ENCODE measurements at places on chromosomes 2 and 18.
A peak's percentile ranks its signal among the peaks of the same experiment; 100 is the strongest.

GRCh38 chr2:239245872-239246721 is 154.7 kb downstream of the HDAC4 start:
- no peak for DNase-seq

- DNase-seq = peak; percentile 97
Observed at GRCh38 chr2:10447895-10448575, at the start of gene ODC1. ODC1 (minus strand) TSS chr2:10448327; CDS start chr2:10445032, 3,295 bp downstream.

GRCh38 chr2:127067620-127068350 is 39.2 kb downstream of the BIN1 start:
- DNase-seq = peak; percentile 77

- peak; percentile 18 for DNase-seq
Observed at GRCh38 chr2:148674063-148675020, 29.8 kb downstream of the EPC2 start.

DNA sequence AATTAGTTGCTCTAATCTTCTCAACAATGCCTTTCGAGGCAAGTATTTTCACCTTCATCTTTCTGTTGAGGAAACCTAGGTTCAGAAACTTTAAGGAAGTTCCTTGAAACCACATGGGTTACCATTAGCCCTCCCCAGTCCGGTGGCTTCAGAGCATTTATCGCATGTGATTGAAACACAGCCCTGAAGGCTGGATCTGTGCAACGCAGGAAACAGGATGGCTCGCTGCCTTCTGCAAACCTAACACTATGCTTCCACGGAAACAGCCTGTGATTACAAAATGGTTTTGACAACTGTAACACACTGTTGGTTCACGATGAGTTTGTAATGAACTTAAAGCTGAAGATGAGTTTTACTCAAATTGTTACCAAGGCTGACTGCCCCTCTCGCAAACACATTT is 68.5 kb downstream of the EPB41L3 start:
- DNase-seq = peak; percentile 89

- no peak for DNase-seq
Observed at GRCh38 chr2:121338281-121338680, 53.3 kb upstream of the TFCP2L1 start.

DNA sequence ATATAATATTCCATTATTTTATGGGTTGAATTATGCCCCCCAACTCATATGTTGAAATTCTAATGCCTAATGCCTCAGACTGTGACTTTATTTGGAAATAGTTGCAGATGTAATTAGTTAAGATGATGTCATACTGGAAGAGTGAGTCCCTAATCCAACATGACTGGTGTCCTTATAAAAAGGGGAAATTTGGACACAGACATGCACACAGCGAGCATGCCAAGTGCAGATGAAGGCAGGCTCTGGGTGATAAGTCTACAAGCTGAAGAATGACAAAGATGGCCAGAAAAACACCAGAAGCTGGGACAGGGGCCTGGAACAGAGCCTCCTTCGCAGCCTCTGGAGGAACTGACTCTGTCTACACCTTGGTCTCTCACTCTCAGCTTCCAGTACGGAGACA is 10.0 kb upstream of the ASAP2 start:
- DNase-seq = no peak

GRCh38 chr2:234447189-234447588 is 49.7 kb downstream of the ARL4C start:
- DNase-seq = no peak

DNA sequence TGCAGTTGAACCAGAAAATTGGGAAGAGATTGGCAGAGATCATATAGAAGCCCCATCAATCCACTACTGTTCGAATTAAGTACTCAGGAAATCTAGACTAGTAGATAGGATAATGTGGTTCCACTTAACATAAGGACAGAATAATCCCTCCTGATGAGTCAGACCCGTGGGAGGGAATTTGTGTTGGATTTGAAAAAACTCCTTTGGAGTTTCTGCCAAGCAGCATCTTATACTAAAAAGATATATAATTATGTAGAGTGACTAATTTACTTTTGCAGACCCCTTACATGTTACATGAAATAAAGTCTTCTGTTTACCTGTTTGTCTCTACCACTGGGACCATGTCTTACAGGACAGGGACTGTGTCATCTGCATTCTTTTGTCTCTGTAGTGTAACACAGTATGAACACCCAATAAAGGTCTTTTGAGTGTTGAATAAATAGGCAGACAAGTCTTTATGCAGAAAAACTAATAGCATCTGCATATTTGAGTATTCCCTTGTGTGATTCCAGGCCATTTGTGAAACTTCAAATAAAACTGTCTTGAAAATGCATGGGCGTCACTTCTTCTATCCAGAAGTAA is 122.6 kb upstream of the DNAJC10 start:
- no peak for DNase-seq

DNA sequence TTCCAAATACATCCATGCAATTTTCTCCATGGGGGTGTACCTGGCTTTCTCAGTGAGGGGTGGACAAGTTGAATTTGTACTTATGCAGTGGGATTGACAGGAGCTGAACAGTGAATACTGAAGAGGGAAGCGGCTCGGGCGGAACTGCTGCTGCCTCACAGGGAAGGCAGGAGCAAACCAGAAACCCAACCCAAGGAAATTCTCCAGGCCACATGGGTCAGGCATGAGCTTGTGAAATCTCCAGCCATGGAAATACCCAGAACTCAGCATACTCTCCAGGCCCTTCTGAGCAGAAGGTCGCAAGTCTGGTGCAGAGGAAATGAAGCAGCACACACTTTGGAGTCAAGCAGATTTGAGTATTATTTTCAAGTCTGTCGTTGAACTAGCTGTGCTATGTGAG is 26.5 kb upstream of the INO80C start:
- DNase-seq = peak; percentile 84

GRCh38 chr2:43675646-43676321 is 445 bp downstream of the C1GALT1C1L start:
- DNase-seq = no peak

GRCh38 chr2:218717262-218717661 is 6.6 kb downstream of the TTLL4 start:
- DNase-seq = no peak

DNA sequence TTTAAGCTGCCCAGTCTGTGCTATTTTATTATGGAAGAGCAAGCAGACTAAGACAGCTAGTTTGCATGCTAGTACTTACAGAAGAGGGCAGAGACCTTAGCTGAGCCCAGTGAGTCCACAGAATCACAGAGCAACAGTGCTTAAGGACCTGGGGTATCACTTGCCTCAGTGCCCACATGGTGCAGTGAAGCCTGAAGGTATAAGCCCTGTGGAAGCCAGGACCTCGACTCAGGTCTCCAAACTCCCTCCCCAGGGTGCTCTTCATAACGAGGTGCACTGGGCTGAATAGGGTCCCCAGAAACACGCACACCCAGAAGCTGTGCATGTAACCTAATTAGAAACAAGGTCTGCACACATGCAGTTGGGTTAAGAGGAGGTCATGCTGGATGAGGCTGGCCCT is 718.1 kb downstream of the GALR1 start:
- DNase-seq = no peak

GRCh38 chr18:39425172-39425850 is 1859.7 kb upstream of the CELF4 start:
- DNase-seq = no peak

- peak; percentile 79 for DNase-seq
Observed at GRCh38 chr2:234403074-234403473, 93.8 kb downstream of the ARL4C start.

DNA sequence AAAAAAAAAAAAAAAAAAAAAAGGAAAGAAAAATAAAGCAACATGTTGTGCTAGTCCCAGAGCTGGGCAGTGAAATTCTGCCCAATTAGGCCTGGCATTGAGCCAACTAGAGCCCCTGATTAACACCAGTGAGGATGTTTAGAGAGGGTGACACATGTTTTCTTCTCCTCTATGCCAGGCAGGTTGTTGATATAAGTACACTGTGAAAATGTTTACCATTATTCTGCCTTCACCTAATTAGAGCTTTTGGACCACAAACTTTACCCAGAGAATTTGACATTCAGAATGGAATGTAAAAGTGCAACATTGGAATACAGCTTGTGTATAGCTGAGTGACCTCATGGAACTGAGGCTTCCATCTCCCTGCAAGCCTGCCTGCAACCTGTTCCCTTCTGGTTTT is 95.9 kb upstream of the MSH2 start:
- DNase-seq = no peak

DNA sequence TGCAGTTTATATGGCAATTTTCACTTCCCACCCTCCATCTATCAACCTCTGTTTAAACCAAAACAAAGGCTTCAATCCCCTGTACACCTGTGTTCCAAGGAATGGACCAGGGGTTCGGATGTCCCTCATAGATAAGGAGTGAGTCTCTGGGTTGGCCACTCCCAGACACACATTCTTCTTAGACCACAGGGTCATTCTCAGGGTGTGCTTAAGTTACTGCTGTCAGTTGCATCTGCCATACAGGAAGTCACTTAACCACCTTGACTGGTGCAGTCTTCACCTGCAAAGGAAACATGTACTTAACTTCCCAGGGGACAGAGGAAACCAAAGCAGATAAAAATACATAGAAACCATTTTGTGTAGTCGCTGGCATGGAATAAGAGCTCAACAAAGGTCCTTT is 151.0 kb upstream of the NDUFV2 start:
- no peak for DNase-seq

DNA sequence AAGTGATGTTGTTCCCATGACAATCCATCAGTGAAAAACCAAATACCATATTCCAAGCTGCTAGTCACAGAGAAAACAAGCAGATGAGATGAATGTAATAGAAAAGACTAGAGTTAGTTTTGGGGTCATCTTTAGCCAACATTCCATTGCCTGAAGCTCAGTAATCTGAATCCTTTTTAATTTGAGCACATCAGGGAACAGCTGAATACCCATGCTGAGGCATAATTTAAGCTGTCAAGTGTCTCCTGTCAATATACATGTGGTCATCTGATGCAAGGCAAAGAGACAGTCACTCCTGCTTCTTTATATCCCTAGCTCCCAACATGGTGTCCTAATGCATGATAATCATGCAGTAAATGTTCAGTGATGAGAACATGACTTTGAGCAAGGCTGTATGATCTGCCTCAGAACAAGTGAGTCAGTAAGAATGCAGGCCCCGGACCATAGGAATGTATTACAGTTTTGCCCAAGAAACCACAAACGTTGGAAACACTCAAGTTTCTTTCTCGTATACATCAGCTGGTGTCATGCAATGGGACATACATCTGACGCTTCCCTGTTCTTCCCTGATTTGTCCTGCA is 48.0 kb downstream of the CDK15 start:
- DNase-seq = no peak

- DNase-seq = no peak
Observed at GRCh38 chr2:14932285-14932684, 299.8 kb downstream of the LRATD1 start.

GRCh38 chr2:29527947-29528346 is 393.4 kb downstream of the ALK start:
- DNase-seq = no peak

DNA sequence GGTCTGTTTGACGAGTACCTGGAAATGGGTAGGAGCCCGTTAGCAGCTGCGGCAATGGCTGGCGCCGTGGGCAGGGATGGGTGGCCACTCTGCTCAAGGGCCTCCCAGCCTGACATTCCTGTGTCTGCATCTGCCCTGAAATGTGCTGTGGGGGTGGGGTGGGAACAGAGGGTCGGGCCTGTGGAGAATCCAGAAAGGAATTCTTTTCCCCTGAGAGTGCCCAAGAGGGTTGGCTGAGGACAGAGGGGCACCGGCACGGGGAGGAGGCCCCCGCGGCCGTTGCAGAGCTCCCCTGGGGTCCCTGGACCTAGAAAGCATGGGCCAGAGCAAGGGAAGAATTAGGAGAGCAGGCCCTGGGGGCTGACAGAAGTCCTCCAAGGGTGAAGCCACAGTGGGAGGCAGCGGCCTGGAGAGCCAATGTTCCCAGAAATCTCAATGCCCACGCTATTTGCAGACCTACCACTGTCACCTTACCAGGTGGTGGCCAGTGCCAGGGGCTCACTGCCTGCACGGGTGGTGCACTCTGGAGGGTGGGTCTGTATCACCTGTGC is 27.8 kb downstream of the ANO7 start:
- no peak for DNase-seq

GRCh38 chr2:136207030-136207623 is 89.2 kb upstream of the CXCR4 start:
- peak; percentile 78 for DNase-seq

DNA sequence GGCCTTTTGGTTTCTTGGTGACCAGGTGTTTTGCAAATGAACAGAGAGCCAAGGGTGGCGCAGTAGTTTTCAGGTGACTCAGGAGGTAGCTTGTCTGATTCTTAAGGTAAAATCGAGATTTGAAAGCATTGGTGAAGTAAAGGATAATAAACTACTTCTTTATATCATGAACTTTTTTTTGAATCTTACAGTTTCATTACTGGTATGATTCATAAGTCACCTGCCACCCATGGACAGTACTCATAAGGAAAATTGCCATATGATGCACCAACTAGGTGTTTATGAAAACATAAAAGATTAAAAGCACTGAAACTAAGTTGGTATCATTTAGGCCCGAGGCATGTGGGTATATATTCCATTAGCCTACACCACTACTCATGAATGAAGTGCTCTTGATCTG is 84.1 kb upstream of the MGAT5 start:
- DNase-seq = no peak

DNA sequence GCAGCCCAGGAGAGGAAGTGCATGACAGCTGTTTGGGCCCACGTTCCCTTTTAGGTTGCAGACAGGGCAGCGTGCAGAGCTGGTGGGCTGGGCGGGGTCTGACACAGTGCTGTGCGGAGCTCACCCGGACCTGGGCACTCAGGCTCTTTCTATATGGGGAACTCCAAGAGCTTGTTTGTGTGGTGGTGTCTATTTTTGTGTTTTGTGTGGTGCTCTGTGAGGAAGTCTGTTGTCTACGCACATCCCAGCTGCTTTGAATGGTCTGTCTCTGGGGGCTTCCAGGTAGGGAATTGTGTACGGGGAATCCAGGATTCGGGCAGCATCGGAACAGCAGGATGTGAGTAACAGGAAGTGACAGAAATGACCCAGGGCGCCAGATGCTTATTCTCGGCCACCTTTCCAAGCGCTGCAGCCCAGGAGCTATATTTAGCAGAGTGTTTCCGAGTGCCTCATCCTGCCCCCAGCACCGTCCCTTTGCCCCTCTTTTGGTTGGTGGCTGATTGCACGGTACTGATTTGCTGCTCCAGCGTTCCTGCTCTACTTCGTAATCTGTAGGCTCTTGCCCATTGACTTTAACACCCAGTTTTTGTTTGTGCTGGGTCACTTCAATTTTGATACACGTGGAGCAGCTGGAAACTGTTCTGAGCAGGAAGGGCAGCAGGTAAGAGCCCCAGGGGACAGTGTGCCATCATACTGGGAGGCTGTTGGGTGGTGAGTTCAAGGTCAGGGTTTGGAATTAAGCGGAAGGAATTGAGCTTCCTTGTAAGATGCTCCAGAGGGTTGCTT is 64.7 kb downstream of the DGKD start:
- peak; percentile 19 for DNase-seq

- DNase-seq = peak; percentile 99
Observed at GRCh38 chr2:64751286-64752260, 97.9 kb upstream of the SERTAD2 start.

Measured in suppressor macrophage (primary cell).